ENCODE measurements at places on chromosomes 13 and 19. TPM values are rescaled to one million over a fixed set of nuclear protein-coding genes. Genes with fewer than 3 reads are reported as not detected.
A peak's percentile ranks its signal among the peaks of the same experiment; 100 is the strongest.

DNA sequence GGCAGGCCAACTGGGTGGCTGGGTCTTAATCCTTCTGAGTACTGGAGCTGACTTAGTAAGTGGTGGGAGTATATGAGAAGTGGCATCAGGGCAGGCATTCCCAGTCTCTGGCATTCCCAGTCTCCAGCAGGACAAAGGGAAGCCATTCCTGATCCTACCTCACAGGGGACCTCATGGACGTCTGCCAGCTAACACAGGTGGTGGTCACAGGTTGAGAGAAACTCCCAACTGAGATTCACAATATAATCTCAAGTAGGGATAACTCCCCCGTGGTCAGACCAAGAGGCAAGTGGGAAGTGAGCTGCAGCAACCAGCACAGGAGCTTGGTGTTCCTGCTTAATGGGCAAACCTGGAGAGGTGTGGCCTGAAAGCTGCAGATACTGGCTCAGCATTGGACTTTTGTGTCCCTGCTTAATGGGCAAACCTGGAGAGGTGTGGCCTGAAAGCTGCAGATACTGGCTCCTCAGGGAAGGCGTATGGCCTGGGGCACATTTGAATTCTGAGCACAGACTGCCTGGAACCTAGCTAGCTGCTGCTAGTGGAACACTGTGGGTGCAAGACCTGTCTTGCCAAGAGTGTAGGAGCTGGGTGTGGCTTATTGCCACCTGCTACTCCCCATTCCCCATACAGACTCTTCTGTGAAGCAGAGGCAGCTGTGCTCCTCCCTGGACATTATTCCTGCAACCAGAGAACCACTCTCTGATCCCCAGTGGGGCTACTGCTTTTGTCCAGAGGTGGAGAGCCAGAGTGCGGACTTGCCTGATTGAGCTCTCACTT, 25.9 kb upstream of the OR10H2 start:
- H3K27me3 ChIP-seq: no peaks in the 10 kb centered on the region
- H3K4me1 ChIP-seq: no peaks in the 10 kb centered on the region
- H3K4me3 ChIP-seq: no peak overlapping the region
- DNase-seq: no peak
- no peak overlapping the region for H3K27ac ChIP-seq

DNA sequence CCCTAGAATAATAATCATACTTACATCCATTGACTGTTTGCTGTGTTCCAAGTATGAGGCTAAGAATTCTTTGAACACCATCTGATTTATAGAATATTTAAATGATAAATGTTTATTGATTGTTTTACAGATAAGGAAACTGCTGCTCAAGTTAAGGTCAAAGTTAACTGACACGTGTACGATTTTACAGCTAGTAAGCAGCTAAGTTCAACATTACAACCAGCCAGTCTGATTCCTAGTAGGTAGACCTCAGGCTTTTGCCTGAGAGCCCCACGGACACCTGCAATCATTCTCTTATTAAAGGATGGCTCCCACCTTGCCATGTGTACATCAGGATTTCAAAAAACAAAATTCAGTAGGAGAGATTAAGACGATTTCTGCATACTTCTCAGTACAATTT, 141.9 kb downstream of the SPRY2 start:
- H3K27ac ChIP-seq: no peak overlapping the region
- DNase-seq: no peak
- H3K4me1 ChIP-seq: no peaks in the 10 kb centered on the region
- H3K27me3 ChIP-seq: no peaks in the 10 kb centered on the region

GRCh38 chr19:42653841-42654240, 59.1 kb upstream of the CEACAM8 start:
- H3K4me3 ChIP-seq: no peak overlapping the region
- no peak overlapping the region for H3K27ac ChIP-seq
- H3K36me3 ChIP-seq: no peaks in the 10 kb centered on the region
- H3K27me3 ChIP-seq: no peaks in the 10 kb centered on the region

DNA sequence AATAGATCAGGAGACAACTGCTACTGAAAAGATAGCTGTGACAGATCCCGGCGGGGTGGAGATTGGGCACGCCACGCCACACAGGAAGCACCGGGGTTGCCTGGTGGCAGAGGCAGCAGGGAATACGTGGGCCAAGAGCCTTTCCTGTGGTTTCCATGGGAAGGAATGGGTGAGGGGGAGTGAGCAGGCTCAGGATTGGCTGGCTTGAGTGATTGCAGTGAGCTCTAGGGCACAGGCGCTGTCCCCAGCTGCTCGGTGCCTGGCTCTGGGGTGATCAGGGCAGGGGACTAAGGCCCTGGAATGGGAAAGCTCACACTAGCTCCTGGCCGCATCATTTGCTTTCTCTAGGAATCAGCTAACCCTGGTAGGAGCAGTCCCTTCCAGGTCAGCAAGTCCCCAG, 166.1 kb downstream of the USP12 start:
- no peak for DNase-seq
- H3K27ac ChIP-seq: no peak overlapping the region
- no peak overlapping the region for H3K4me3 ChIP-seq
- no peaks in the 10 kb centered on the region for H3K4me1 ChIP-seq
- no peaks in the 10 kb centered on the region for H3K36me3 ChIP-seq

DNA sequence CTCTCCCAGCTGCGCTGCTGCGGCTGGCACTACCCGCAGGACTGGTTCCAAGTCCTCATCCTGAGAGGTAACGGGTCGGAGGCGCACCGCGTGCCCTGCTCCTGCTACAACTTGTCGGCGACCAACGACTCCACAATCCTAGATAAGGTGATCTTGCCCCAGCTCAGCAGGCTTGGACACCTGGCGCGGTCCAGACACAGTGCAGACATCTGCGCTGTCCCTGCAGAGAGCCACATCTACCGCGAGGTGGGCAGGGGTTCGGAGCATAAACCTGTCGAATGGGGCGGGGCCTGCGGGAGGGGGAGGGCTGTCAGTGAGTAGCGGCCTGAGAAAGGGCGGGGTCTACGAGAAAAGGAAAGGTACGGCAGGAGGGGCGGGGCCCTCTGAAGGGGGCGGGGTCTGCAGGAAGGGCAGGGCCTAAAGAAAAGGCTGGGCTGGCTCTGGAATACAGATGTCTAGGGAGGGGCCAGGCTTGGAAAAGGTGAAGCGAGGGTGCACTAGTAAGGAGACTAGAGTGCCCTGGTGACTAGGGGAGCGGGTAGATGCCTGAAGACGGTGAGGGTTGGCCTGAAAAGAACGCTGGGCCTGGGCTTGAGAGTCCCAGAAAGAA, 3.6 kb downstream of the CD37 start:
- peak overlapping the region; percentile 91 for H3K27ac ChIP-seq
- no peaks in the 10 kb centered on the region for H3K4me1 ChIP-seq
- H3K36me3 ChIP-seq: peaks cover 17% of the 10 kb centered on the region
- H3K4me3 ChIP-seq: peak overlapping the region; percentile 21

- no peaks in the 10 kb centered on the region for H3K4me1 ChIP-seq
- no peaks in the 10 kb centered on the region for H3K36me3 ChIP-seq
- DNase-seq: no peak
- no peak overlapping the region for H3K27ac ChIP-seq
- no peak overlapping the region for H3K4me3 ChIP-seq
- H3K27me3 ChIP-seq: no peaks in the 10 kb centered on the region
Observed at GRCh38 chr19:39745643-39746042, 7.8 kb upstream of the CLC start.

GRCh38 chr19:2488405-2488941, 12.5 kb downstream of the GADD45B start:
- DNase-seq: no peak
- H3K4me1 ChIP-seq: peaks cover 24% of the 10 kb centered on the region
- H3K36me3 ChIP-seq: no peaks in the 10 kb centered on the region
- no peaks in the 10 kb centered on the region for H3K27me3 ChIP-seq

Gene LACC1
- 3.4 TPM for polyA plus RNA-seq

Gene GJA3
- polyA plus RNA-seq: 0.40 TPM

Gene IRGC
- not detected for polyA plus RNA-seq

Gene HCST
- 10.2 TPM for polyA plus RNA-seq

Gene CABP5
- not detected for polyA plus RNA-seq

All from pancreas (tissue), 10 donors.